ENCODE measurements at places on chromosomes 3 and 15.

DNA sequence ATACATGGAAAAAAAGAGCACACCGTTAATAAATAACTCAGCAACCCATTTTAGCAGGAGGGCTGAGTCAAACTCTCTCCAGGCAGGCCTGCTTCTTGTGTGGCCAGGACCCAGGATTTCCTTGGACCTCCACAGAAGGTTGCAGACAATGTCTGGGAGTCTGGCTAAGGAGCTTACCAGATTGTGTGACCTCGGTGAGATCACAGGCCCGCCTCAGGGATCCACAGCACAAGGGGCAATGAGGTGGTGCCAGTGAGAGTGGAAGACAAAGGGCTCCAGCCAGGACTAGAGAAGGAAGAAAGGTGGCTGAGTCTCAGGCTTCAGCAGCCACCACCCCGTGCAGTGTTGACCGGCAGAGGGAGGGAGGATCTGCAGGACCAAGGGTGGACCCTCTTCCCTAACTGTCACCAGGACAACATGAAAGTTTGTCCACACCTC is 32.2 kb upstream of the SEC22A start:
- DNase-seq, result no peak

DNA sequence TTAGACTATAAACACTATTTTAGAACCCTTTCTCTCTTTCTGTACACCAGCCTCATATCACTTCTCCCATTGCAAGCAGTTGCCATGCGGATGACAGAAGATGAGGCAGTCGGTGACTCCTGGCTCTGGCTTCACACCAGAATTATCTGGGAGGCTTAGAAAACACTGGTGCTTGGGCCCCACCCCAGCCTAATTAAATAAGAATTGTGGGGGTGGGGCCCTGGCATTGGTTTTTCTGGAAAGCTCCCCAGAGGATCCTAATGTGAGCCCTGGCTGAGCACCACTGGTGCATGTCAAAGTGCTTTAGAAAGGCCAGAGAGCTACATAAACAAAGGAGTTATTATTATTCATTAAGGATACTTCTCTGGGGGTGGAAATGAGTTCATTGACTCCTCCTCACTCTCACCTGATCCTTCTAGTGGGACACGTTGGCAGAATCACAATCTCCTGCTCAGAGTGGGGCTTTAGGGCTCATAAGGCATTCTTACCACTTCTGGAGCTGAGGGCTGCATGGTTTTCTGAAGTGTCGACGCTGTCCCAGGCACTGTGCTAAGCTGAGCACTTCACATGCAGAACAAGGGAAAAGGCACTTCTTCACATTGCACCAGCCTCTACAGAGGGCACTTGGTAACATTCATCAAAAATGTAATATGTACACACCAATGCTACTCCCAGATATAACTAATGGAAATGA is 188.5 kb upstream of the TLE3 start:
- no peak for DNase-seq

DNA sequence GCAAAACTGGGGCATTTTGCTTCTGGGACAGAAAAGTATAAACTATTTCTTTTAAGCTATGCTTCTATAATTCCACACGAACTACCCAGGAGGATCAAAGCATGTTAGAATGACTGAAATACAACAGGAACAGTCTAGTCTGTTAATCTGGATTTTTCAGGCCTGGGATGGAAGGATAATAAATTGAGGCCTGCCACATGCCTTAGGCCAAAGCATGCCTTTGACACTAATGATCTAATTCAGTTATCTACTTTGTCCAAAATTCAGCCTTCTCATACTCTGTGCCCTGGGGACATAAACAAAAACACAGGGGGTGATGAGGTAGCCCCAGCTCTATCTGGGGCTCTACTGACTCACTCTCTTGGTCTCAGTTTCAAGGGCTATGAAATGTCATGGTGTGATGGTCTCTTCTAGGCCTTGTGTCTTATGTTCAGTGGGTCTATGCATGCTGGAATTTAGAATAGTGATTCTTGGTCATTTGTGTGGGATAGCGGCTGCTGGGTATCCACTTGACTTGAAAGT is 32.5 kb downstream of the GAP43 start:
- DNase-seq, result no peak

GRCh38 chr3:30810625-30811024 is 83.8 kb downstream of the GADL1 start:
- DNase-seq, result no peak

GRCh38 chr15:61175024-61175423 is 54.1 kb downstream of the RORA start:
- DNase-seq, result peak; percentile 20
